ENCODE measurements at places on chromosomes 2 and 18.
A peak's percentile ranks its signal among the peaks of the same experiment; 100 is the strongest.

DNA sequence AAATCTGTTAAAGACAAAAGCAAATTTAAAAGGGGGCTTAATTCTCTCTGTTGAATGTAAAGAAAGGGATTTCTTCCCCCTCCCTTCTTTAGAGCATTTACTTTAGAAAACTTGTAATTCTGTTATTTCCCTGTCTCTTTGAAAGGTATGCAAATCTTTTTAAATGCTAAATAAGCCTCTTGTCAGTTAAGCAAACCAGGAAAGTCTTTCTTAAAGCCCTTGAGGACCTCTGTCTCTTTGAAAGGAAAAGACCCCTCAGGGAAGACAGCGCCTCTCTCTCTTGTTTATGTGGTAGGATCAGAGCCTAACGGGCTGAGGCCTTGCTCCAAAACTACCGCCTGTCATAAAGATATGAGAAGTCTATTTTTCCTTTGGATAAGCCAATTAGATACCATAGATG is 139.9 kb upstream of the CDH7 start:
- DNase-seq: no peak

DNA sequence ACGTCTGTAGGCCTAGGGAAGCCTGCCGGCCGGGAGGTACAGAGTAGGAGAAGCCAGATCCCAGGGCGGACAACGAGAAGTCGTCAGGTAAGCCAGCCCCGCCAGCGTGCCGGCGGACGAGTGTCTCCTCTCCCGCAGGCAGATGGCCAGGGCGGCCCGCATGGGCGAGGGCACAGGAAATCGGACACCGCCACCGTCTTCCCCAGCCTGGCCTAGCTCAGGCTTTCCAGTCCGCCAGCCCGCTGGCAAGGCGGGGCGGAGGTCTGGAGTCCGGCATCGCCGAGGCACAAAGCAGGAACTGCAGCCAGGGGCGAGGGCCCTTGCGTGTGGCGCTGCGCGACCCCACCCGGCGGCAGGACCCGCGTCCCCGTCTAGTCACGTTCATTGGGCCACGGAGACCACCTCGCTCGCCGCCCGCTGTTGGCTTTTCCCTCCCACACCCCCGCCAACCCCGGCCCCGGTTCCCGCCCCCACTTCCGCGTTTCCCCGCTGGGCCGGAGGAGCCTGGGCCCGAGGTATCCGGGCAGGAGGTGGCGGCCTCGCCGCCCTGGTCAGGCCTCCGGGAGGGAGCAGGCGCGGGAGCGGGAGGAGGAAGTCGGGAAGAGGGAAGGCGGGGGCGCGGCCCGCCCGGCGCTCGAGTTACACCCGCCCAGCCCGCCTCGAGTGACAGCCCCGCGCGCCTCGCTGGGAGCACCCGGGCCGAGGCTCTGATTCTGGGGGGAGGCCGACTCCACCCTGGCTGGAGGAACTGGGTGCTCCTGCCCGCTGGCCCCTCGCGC is at the start of gene GPD2:
Gene GPD2, plus strand, starts transcription at position 662 of the 779 bp plus-strand sequence. CDS start 39,727 bp downstream, outside the sequence.
- DNase-seq: peak; percentile 94

GRCh38 chr2:237353215-237353614 is 60.7 kb downstream of the COL6A3 start:
- DNase-seq: no peak

- DNase-seq: peak; percentile 55
These were observed 42.7 kb downstream of the EPAS1 start for GRCh38 chr2:46339676-46340459.

DNA sequence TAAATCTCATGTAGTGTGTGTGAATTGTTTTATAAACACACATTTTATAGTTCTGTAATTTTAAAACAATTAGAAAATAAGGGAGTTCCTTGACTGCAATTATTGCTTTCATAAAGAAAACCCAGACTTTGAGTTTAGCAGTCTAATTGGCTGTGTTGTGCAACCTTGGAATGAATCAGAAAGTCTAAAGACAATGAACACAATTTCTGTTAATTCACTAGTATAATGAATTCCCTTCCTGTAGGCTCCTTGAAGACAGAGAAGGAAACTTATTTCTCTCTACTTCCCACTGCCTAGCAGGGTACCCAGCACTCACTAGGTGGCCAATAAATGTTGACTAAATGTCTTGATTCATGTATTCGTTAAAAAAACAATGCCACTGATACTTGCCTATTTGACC is 79.9 kb downstream of the ANTXR1 start:
- no peak for DNase-seq

- no peak for DNase-seq
These were observed 124.1 kb upstream of the FIGN start for GRCh38 chr2:163859951-163860350.

DNA sequence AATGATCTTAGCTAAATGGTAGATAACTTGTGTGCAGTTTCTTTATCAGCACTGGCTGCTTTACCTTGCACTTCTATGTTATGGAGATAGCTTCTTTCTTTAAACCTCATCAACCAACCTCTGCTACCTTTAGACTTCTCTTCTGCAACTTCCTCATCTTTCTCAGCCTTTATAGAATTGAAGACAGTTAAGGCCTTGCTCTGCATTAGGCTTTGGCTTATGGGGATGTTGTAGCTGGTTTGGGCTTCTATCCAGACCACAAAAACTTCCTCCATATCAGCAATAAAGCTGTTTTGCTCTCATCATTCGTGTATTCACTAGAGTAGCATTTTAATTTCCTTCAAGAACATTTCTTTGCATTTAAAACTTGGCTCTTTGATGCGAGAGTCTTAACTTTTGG is 123.7 kb downstream of the PIK3C3 start:
- DNase-seq: no peak

DNA sequence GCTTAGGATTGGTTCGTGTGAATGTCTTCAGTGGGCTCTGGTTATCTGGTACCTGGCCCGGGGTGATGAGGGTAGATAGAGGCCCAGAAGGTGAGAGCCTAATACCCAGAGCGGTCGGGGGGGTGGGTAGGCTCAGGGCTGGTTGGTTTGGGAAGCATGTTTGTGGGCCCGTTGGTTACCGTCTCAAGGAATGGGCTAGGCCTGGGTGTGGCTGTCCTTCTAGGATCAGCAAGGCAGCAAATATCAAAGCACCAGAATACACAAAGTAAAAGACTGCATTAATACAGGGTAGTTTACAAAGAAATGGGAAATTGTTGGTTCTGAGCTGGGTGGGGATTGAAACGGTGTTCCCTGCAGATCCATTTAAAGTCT is 6.0 kb upstream of the IL1R2 start:
- DNase-seq: no peak

DNA sequence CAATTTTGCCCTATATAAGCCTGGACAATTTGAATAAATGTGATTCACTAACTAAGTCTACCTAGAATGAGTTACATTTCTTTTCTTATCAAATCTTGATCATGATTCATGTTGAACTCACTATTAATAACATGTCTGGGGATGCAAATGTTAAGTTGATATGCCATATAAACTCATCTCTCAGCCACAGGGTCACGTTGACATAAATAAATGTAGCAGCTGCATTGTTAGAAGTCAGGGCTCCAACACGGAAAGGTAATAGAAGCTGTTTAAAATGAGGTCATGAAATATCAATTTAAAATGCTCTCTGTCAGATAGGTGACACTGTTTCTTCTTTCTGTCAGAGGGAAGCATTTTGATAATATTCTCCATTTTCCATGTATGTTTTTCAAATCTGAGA is 521.9 kb downstream of the CCDC85A start:
- no peak for DNase-seq

- no peak for DNase-seq
These were observed 357.0 kb downstream of the GALNT13 start for GRCh38 chr2:154228566-154229280.

GRCh38 chr2:66869076-66869475 is 434.2 kb downstream of the MEIS1 start:
- no peak for DNase-seq

GRCh38 chr2:210399440-210400041 is 77.0 kb downstream of the LANCL1 start:
- no peak for DNase-seq

GRCh38 chr2:226715347-226715990 is 84.2 kb downstream of the IRS1 start:
- no peak for DNase-seq

GRCh38 chr2:180924063-180924462 is 56.3 kb upstream of the UBE2E3 start:
- DNase-seq: no peak

GRCh38 chr2:194566907-194567660 is 1089.9 kb upstream of the SLC39A10 start:
- no peak for DNase-seq

DNA sequence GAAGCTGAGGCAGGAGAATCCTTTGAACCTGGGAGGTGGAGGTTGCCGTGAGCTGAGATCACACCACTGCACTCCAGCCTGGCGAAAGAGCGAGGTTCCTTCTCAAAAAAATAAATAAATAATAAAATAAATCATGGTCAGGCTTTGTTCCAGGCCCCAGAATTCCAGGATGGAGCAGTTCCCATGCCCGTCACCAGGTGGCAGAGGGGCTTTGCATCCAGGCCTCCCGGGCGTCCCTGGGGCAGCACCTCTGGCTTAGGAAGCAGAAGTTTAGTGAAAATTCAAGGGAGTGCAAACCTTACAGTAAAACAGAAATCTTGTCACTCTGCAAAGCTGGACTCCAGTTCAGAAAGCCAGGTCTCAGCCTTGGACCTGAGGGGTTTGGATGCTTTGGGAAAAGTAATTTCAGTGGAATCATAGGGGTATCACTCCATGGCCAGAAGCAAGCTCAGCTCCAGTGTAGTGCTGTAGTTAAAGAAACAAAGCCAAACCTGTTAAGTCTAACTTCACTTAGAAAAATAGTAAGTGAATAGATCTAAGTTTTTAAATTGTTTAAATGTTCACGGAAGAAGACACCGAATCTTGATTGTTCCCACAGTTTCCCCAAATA is 512.7 kb downstream of the CMPK2 start:
- DNase-seq: peak; percentile 56

- DNase-seq: peak; percentile 62
These were observed 79.4 kb downstream of the KCTD1 start for GRCh38 chr18:26468931-26469340.

- DNase-seq: no peak
These were observed 31.9 kb upstream of the CEP68 start for GRCh38 chr2:65024149-65024829.

GRCh38 chr2:85318222-85319074 is 9.3 kb downstream of the TGOLN2 start:
- DNase-seq: no peak

- no peak for DNase-seq
These were observed 169.2 kb upstream of the SPATS2L start for GRCh38 chr2:200137271-200137670.

GRCh38 chr2:150426724-150427123 is 60.7 kb downstream of the RND3 start:
- DNase-seq: no peak

- no peak for DNase-seq
These were observed 115.7 kb downstream of the PRKRA start for GRCh38 chr2:178335230-178335629.

DNA sequence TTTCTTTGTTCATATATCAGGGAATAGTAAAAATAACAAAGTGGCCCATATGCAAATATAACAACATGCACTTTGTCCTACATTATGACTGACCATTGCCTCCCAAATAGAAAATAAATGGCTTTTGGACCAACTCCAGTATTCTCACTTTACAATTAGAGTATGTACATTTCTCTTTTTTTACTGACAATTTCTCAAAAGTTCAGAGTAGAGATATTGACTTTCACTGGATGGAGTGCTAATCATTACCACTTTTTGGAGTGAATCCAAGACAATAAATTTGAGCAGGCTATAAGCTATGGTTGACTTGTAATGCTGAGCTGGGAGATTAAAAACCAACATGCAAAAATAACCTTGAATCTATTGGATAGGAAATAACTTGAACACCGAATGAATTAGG is 987.4 kb downstream of the SUCLG1 start:
- no peak for DNase-seq

- DNase-seq: no peak
These were observed 21.9 kb upstream of the ICOS start for GRCh38 chr2:203914546-203915182.

GRCh38 chr18:42011053-42011452 is 56.0 kb downstream of the PIK3C3 start:
- DNase-seq: no peak

DNA sequence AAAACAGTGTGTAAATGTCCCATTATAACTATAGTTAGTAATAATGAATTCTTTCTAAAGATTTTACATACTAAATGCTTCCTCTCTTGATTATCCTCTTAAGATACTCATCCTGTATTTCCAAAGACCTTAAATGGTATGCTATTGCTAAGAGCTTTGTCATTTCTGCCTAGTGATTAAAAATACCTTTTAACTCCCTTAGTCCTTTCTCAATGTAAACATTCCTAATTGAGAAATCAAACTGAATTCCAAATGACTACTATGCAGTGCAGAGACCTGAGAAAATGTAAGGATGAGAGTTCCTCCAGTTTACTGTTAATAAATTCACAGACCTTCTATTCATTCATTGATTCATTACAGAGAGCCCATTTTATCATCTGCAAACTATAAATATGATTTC is 86.9 kb downstream of the SOS1 start:
- DNase-seq: no peak

- DNase-seq: no peak
These were observed 1329.7 kb upstream of the SLC39A10 start for GRCh38 chr2:194327196-194327888.

- DNase-seq: no peak
These were observed 68.0 kb downstream of the DAW1 start for GRCh38 chr2:227939271-227940027.

DNA sequence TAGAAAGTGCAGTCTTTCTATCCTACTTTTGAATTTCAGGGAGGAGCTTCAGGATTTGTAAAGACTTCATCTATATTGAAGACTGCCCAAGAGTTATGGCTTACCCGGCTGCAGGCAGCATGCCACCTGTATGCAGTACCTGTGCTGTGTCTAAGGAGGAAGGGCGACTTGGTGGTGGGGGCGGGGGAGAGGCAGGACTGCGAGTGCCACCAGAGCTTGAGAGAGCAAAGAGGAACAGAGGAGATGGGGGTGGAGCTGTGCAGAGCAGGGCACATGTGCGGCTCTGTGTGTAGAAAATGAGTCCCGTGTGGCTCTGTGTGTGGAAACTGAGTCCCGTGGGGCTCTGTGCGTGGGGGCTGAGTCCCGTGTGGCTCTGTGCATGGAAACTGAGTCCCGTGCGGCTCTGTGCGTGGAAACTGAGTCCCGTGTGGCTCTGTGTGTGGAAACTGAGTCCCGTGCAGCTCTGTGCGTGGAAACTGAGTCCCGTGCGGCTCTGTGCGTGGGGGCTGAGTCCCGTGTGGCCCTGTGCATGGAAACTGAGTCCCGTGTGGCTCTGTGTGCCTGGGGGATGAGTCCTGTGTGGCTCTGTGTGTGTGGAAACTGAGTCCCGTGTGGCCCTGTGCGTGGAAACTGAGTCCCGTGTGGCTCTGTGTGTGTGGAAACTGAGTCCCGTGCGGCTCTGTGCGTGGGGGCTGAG is 43.2 kb downstream of the LDLRAD4 start:
- peak; percentile 8 for DNase-seq

DNA sequence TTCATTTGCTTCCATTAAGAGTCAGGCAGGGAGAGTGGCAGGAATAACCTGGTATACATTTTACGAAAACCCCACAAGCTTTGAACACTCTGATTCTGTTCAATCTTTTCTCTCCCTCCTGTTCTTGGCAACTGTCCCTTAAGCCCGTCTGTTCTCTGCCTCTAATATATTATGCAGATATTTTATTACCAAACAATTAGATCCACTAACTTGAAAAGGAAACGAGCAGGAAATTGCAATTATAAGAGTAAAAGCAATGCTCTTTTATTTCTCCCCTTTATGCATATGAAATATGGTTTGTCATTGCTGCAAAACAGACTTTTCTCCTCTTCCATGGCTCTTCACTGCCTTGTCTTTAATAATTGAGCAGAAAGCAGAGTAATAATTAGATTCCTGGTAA is 149.1 kb upstream of the CELF4 start:
- no peak for DNase-seq
